ENCODE measurements at places on chromosomes 3 and 15.

DNA sequence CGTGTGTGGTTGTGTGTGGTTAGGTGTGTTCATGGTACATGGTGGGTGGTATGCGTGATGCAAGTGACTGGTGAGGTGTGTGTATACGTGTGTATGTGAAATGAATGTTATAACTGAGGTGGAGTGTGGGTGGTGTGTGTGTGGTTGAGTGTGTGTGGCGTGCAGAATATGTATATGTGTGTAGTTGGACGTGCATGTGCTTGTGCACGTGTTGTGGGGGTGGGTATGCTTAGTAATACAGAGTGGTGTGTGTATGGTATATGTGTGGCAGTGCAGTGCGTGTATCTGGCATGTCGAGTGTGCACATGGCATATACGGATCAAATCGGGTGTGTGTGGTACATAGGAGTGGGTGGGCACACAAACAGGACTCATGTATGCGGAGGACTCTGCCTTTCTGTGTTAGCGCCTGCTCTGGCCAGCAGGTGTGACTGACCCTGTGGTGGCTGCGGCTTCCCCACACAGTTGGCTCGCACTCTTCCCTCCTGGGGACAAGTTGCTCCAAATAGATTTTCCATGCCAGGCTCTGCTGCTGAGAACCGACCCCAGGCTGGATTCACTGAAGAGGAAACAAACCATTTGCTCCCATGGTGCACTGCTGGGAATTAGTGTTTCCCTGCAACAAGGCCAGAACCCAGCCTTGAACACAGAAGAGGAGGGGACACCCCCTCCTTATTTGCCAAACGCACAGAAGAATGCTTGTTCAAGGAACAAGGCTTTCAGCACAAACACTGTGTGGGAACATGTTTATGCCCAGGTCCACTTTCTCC, 1.2 kb upstream of the C3orf70 start:
- no peak for DNase-seq

DNA sequence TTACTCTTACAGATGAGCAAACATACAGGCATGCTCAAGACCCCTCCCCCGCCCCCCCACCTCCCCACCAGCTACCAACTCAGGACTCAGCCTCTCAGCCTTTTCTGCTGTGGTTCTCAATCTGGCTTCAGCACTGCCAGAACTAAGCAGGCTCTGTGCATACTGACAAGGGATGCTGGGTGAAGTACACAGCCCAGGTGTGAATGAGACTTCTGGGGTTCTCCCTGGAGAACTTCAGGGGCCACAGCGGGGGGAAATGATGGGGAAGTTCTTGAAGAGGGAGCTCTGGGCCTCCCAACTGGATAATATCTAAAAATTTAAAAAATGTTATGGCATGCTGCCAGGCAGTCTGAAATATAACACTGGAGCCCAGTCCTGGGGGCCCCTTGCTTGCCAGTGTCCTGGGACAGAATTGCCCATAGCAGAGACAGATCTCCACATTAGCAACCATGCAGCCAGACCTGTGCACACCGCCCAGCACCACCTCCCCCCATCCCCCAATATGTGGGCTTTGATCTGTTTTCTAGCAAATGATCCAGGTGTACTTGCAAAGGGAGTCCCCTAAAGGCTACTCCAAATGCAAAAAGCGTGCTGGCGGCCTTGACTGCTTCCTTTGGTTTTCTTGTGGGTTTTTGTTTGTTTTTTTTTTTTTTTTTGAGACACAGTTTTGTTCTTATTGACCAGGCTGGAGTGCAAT, 41.4 kb downstream of the PGPEP1L start:
- DNase-seq, result no peak

DNA sequence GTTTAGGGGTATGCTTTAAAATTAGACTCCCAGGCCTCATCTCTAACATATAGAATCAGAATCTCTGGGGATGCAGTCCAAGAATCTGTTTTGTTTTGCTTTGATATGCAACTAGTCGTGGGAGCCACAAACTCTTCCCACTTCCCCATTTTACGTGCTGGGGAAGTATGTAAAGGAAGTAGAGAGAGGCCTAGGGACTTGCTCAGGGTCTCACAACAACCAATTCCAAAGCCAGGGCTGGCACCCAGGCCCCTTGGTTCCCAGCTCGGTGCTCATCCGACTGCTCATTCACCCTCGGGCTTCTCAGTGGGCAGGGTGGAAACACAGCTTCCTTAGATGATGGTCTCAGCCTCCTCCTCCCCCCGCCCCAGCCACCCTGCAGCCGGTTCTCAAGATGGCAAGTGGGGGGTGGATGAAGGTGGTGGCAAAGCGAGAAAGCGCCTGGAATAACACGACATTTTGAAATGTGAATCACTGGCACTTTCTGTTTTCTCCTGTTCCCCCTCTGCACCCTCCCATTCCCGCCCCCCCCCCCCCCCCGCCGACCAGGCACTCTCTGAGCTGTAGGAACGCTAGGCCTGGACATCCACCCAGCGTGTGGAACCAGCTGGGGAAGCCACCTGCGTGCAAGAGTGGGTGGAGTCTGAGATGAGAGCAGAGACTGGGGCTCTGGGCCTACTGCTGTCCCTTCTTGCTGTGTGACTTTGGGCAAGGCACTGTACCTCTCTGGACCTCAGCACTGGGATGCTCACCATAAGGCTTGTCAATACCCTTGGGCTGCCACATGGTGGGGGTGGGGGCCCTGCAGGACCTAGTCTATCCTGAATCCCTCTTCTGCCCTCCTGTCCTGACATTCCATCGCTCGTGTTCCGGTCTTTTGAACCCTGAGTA, 214.5 kb downstream of the RPLP1 start:
- no peak for DNase-seq

DNA sequence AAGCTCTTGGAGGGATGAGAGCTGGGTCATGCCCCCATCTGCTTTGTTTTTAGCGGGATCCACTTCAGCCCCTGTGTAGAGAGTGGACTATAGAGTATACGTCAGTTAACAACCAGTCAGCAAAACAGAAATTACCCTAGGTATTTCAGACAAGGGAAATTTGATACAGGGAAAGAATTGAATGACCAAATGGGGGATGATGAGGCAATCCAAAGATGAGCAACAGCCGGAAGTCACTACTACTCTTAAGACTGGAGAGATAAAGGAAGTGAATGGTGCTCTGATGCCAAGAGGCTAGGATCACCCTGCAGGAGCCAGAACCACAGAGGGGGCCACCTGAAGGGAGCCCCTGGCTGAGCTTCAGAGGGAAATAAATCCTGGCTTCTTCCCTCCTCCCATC, 1.7 kb upstream of the GPR62 start:
- DNase-seq, result no peak

GRCh38 chr3:34319881-34320280, 521.5 kb downstream of the PDCD6IP start:
- DNase-seq, result no peak

DNA sequence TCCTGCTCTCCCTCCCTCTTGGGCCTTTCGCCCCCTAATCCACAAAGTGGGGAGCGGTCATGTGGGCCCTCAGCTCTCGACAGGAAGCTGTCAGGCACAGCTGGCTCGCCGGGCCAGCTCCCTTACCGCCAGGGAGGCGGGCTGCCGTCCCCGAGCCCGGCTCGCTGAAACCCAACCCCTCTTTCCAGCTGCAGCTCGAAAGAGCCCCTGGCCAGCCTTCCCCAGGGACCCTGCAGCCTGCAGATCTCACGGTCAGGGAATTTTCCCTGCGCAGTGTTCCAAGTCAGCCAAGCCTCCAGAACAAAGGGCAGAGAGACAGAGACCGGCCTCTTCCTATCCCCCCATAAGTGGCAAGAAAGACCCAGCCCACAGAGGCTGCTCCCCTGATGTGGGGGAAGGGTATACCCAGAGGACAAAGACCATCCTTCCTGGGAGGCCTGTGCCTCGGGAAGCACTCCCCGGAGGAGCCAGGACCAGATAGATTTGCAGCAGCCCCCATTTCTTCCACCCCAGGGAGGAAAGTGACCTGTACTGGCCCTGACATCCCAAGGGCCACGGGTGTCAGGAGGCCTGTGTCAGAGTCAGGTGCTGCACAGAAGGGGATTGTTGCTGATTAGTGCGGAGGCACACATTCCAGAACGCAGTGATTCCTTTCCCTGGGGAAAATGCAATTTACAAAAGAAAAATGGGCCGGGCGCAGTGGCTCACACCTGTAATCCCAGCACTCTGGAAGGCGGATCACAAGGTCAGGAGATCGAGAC, 32.6 kb downstream of the MAGEF1 start:
- DNase-seq, result no peak

DNA sequence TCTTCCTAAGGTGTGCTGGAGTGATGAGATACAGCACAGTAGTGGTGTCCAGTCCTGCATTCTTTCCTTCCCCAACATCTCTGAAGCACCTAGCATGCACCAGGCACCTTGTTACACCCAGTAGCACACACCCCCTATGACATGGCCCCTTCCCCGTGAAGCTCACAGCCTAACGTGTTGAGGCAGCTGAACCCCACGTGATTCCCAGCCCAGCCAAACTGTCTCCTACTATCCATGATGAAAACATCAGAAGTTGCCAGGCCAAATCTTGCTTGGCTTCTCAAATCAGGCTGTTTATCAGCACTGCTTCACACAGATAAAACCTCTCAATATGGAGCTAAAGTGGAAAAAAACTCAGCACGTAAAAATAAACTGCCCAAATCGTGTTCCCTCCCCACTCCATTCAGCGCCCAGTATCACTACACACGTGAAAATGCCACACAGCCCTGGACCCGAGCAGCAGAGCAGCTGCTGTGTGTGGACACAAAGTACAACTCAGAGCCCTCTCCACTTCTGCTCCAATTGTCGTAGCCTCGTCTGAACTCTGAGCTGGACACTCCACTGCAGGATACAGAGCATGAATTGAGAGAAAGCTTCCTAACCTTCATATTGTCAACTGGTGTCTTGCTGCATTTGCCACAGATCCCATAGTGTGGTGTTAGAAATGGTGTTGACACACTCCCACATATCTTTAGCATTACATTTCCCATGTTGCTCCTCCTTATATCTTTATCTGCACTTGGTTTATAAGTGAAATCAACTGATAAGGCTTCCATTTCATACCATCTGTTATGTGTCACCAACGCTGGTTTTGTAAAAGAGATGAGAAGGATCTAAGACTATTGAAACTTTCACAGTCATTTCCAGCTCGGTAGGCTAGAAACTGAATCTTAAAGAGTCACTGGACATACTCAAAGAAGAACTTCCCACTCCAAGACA, 279.8 kb downstream of the RORA start:
- DNase-seq, result no peak
